ENCODE measurements at places on chromosomes 1 and 21. TPM values are rescaled to one million over a fixed set of nuclear protein-coding genes. Genes with fewer than 3 reads are reported as not detected.

GRCh38 chr1:44672254-44672955 is 1.9 kb downstream of the TMEM53 start:
- no peak for DNase-seq

DNA sequence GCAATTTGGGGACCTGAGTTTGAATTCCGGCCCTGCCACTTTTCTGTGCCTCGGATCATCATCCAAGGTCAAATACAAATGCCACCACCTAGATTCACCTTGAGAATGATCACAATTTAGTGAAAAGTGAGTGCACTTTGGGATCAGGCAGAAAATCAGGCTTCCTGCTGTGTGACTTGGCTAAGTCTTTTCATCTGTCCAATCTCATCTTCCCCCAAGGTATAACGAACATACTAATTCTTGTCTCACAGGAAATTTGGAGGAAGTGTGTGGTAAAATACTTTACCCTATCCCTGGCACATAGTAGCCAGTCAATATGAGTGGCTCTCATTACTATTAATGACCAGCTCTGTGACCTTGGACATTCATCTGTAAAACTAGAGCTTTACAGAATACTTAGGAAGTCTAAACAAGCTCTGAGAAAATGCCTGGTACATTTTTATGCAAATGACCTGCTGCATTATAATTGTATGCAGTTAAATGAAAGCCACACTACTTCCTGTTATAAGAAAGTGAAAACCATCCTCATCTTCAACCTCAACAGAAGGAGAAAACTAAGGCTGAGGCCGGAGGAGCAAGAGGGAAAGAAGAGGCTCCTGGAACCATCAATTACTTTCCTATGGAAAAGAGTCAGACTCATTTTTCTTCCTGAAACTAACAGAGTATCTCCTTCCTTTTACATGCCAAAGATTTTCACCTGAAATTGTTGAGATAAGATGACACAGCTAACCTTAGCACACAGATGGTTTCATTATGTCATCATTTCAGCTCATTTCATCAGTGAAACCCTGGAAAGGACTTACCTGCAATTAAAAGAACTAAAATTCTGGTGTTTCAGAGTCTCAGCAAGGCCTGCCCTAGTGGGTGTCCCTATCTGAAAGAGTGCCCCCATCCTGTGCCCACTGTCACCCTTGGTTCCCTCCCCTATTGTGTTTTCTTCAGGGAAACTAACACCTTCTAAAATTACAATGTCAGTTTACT is 32.6 kb upstream of the RGS8 start:
- no peak for DNase-seq

DNA sequence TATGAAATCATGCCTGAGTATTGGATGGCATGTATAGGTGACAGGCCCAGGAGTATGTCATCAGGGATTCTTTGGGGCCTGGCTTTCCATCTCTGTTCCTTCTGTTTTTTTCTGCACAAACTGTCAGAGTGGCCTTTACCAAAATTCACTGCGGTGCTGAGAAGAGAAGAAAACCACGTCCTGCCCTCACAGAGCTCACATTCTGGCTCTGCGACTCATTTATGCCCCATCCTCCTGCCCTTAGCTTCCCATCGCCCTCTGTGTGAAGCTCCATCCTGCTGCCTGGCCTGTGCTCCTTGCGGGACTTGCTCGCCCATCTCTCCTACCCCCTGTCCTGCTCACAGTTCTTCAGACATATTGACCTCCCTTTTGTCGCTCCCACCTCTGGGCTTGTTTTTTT is 73.4 kb downstream of the HUNK start:
- no peak for DNase-seq

DNA sequence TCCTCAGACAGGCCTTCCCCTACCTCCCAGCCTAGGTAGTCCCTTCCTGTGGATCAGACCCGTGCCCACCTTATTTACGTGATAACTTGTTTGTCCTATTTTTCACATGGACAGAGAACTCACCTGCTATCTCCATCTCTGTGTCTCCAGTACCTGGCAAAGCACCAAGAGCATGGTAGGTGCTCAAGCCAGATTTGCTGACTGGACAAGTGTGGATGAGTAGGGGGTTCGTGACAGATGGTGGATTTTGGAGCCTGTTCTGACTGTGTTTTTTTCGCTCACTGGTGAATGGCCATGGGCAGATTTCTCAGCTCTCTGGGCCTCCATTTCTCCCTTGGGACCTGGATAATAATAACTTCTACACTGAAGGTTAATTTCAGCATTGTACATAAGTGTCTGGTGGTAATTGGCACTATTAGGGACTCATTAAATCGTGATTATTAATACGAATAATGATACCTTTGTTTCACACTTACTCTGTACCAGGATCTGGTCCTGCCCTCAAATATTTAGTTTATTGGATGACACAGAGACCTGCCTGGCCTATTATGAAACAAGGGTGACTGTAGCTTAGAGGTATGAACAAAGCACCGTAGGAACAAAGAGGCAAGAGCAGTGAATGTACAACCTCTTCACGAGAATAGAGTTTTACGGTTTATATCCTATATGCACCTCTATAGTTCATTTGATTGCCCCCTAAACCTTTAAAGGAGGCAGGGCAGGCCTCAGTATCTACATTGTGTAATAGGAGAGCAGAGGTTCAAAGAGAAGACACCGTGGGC is 24.5 kb upstream of the SLC26A9 start:
- DNase-seq, result no peak

DNA sequence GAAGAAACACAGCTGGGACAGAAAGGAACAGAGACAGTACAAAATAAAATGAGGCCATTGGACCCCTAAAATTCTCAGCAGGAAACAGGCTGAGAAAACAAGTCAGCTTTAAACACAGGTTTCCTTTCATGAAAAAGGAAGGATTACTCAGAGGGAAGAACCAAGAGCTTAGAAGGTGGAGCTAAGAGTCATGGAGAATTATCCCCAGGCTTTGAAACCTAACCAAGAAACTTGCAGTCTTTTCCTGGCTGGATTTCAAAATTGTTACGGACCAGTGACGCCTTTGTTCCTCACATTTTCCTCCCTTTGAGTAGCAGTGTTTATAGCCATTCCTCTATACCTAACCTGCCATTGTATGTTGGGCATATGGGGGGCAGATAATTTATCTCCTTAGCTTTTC is 8.8 kb downstream of the HMGB4 start:
- DNase-seq, result no peak

The RGSL1 gene
- total RNA-seq, result not detected

The OR14K1 gene
- not detected for total RNA-seq

All from T-cell (primary cell).